ENCODE measurements at places on chromosomes 16 and 17.

DNA sequence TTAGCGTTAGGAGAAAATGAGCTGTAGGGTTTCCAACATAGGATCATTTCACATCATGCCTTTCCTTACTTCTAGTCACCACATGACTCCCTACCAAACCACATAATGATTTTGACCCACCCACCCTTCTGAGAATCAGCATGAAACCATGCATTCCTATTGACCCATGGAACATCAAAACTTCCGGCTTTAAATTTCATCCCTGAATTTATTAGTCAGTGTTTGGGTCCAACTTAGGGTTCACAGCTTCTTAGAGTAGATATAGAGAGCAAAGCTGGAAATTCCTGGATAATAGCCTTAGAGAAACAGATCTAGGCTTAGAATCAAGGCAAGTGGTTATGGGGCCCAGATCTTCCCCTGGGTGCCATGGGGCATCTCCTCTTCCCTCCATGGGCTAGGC lies 162.6 kb downstream of the TOX3 start:
- DNase-seq = no peak

DNA sequence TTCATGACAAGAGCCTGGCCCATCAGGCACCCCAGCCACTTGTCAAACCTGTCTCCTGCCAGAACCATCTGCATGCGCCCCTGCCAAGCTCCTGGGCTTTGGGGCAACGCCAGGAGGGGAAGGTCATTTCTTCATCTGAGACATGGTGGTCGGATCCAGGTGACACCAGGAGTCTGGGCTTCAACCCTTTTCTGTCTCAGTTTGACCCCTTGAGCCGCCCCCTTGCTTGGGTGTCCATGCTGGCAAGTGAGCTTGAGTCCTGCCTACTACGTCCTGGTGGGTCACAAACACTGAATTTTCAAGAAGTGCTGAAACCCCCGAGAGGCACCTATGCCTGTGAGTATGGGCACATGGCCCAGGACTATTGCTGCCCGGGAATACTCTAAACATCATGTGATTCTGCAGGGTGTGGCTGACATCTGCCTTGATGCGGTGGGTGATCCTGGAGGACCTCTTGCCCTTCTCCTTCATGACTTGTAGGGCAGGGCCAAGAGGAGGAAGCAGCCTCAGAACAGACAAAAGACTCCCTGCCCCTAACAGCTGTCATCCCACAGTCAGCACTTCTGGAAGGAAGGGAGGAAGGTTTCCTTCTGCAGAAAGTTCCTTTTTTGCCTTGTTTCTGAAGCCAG lies 43.4 kb downstream of the TNFRSF13B start:
- no peak for DNase-seq

GRCh38 chr17:65568918-65569317 lies 7.5 kb upstream of the AXIN2 start:
- DNase-seq = no peak

DNA sequence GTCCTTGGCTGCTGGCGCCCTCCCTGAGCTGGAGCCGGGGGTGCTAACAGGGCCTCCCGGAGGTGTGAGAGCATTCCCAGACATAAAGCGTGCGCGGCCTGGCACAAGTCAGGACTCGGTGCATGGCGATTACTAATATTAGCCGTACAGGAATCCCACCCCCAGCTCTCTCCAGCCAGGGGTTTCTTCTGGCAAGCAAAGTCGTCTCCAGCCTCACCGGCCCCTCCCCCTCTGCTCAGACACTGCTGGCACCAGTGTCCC lies 5.0 kb downstream of the CASKIN1 start:
- DNase-seq = no peak

DNA sequence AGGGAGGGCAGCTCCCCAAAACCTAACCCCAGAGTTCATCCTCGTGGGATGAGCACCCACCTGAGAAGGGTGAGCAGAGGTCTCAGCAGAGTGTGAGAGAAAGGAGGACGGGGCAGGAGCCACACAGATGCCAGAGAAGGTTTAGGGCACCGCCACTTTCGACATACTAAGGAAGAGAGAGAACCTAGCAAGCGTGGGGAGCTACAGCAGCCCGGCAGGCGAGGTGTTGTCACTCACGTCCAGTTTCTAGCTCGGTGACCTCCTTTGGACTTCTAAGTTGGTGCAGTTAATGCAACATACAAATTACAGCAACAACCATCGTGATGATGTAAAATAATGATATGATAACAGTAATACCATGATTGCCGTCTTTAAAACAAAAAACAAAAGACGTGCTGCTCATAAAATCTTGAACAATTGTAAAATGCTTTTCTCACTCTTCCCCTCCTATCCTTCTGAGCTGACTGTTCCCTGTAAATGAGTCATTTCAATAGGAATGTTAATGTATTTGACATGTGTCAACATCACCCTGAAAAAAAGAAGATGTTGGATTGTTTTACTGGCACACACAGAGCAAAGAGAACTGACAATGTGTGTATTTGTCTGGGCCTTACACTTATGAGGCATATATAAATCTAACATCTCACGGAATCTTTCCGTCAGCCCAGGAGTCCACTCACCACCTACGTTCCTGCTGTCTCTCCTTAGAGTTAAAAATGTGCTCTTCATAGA lies 158.2 kb upstream of the MAF start:
- no peak for DNase-seq

DNA sequence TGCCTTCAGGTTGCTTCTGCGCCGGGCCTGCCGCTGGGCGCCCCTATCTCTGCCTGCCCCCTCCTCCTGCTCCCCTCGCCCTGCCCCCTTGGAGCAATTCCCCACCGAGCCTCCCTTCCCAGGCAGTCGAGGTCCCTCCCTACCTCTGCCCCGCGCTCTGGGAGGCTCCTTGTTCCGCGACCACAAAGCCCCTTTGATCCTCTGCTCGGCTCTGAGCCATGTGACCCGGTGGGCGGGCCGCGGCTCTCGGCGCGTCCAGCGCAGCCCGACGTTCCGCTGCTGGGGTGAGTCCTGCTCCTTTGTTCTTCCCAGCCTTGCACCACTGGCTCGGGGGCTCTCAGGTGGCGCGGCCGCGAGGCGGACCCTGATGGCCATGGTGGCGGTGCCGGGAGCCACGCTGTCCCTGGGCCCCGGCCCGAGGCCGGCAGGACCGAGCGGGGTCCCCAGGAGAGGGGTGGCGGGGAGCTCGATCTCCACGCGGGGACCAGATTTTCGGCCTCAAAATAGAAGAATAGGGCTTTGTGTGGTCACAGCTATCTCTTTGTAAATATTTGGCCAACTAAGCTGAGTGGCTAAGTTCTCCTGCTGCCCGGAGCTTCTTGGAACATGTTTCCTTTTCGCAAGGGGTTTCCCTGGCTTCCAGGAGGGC lies 310.6 kb downstream of the SEC14L1 start:
- peak; percentile 65 for DNase-seq

GRCh38 chr17:74274709-74275340 lies 791 bp downstream of the DNAI2 start:
- DNase-seq = no peak

- no peak for DNase-seq
Measured at GRCh38 chr16:85639529-85640253, 26.6 kb downstream of the GSE1 start.

GRCh38 chr17:1985686-1986085 lies 39.4 kb downstream of the RTN4RL1 start:
- peak; percentile 50 for DNase-seq

GRCh38 chr16:24929409-24929808 lies 83.6 kb downstream of the SLC5A11 start:
- DNase-seq = no peak

DNA sequence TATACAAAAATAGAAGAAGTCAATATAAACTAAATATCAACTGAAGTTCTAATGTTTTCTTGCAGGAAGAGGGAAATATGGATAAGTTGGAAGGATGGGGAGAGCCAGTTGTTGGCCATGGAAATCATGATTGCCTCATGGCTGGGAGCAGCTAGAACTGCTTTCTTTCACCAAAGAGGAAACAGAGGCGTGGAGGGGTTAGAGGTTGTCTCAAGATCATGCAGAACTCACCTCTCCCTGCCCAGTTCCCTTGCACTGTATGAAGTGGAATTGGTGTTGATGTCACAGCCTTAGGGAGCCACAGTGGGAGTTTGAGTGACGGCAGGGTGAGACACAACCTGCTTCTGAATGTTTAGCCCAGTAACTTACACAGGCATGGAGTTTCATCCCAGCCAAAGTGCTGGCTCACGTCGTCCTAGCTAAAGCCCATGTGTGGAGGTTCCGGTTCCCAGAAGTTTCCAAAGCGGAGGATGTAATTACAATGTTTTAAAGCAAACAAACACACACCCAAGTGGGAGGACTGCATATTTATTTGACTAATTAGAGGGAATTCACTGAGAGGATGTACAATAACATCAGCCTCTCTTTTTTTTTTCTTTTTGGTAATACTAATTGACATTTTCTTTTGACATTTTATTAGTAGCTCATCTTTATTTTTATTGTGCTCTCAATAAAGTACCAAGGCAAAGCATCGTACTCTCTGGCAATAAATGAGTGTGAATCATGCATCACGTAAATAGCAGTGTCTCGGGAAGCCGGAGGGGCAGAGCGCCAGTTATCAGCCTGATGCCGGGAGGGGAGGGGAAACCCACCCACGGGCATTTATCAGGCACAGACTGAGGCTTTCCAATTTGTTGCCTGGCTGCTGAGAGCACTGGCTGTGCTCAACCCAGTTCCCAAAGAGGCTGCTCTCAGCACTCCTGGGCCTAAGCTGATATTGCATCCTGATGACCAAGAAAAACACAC lies 118.7 kb upstream of the CDH5 start:
- no peak for DNase-seq

- no peak for DNase-seq
Measured at GRCh38 chr17:75494326-75494877, 20.9 kb downstream of the CASKIN2 start.

DNA sequence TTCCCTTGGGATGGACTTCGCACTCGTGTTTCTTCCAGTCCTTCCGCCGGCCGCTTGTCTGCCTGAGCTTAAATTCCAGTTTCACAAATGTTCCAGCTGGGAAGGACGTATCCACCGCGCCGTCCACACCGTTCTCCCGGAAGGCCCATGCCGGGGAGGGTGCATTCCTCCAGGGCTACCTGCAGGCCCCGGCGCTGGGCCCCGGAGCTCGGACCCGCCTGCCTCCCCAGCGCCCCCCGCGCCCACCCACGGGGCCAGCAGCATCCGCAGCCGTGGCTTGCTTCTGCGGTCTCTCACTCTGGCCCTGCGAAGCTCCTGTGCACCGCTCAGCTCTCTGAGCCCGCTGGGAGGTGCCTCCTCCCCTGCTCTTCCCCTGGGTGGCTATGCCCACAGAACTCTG lies 2084.1 kb downstream of the TP53TG3F start:
- DNase-seq = no peak

GRCh38 chr17:34499576-34499975 lies 79.8 kb upstream of the TMEM132E start:
- peak; percentile 52 for DNase-seq

DNA sequence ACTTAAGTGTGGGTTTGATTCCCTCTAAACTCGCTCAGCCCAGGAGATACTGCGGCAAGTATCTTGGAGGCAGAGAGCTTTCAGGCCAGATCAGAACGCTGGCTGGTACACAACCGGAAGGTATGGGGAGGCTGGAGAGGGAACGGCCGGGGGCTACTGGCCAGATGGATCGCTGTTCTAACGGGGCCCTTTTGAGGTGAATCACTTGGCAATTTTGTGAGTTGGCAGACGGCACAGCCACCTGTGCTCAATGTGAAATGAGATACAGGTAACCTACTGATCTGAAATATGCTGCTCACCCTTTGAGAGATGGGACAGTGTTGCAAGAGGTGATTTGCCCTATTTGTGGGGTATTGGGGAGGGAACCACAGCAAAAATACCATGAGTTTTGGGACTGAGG lies 622.9 kb upstream of the RBFOX1 start:
- no peak for DNase-seq

DNA sequence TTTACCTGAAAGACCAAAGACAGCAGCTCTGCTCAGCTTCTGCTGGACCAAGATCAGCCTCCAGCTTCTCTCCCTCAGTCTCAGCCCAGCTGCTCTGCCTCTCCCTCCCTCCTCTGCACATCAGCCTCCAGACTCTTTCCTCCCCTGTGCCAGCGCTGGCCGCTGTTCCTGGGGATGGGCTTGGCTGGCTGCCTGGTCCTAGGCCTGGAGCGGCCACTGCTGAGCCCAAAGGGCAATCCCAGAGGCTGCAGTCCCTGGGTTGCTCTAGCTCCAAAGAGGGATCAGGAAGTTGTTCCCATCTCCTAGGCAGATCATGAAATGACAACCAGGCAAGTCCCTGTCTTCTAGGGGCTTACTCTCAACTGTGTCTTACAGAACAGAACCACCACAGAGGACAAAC lies 31.3 kb downstream of the DCUN1D3 start:
- no peak for DNase-seq

DNA sequence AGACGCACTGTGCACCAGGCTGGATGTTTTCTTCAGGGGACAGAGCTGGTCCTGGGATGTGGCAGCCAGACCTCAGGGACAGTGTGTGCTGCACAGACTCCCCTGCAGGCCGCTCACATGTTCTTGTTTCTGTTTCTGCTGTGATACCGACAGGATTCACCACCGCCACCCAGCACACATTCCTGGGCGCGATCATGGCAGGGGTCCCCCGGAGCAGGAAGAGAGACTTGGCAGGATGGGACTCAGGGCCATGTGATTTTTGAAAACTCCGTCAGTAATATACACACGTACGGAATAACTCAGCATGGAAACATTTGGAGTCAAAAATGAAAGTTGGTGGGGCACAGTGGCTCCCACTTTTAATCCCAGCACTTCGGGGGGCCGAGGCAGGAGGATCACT lies 79.0 kb downstream of the HAPSTR1 start:
- no peak for DNase-seq

- no peak for DNase-seq
Measured at GRCh38 chr17:45003877-45004276, 35.8 kb upstream of the C1QL1 start.

- peak; percentile 1 for DNase-seq
Measured at GRCh38 chr17:39527220-39527813, 66.0 kb downstream of the CDK12 start.

DNA sequence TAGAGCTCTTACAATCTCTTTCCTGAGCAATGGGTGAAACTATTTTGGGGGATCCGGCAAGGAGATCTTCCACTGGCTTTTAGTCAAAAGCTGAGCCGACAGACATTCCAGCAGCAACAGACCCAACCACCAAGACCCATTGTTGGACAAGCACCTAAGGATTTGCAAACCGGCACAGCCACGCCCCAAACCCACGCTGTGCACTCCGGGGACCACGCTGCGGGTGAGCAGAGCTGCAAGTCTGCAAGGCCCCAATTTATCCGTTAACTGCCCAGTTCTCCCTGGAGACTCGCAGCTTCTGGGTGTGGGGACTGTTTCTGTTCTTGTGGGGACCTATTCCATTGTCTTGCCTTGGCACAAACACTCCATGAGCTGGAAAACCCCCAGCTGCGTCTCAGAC lies 45.9 kb downstream of the C16orf95 start:
- DNase-seq = no peak

Measured in iPS DF 19.7 (cell line).